Esophagus squamous epithelium (tissue), 5 donors: ENCODE measurements at places on chromosomes 5 and 9.

DNA sequence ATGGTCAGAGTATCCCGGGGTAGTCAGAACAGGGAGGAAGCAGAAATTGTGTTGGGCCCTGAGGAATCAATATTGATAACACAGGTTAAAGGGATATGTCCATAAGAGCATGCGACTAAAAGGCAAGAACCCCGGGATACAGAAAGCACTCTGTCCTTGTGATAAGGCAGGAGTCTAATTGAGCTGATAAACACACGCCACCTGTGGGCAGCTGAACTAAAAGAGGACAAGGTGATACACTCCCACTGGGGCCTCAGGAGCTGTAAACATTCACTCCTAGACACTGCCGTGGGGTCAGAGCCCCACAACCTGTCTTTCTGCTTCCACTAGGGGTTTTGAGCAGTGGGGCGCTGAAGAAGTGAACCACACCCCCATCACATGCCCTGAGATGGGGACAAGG is 144.7 kb upstream of the MPDZ start:
- no peak for DNase-seq

DNA sequence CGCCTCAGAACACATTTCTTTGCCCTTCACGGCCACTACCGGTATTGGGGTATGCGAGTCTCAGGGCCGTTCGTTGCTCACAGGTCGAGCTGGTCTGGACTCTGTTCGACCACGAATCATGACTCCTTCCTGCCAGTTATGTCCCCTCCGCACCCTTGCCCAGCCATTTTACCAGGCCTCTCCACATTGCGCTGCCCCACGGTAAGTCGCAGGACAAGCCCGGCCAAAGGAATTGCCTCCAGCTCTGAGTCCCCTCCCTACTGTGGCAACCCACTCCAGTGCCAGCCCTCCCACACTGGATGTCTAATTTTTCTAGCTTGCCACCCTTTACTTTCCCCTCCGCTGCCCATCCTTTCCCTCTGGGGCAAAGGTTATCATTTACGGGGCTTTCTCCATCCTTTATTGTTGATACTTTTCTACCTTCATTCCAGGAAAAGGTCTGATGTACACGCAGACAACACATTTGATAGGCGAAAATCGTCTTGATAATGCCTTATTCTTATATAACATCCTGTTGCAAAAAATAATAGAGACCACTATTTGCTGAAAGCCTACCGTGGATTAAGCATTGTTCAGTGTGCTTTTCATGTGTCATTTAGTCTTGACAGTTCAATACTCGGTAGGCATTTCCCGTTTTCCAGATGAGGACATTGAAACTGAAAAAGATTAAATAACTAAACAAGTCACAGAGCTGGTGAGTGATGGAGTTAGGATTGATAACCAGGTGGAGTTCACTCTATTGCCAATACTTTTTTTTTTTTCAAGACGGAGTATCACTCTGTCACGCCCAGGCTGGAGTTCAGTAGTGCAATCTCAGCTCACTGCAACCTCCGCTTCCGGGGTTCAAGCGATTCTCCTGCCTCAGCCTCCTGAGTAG is 958 bp upstream of the HSPA5 start:
- DNase-seq: no peak

GRCh38 chr9:115640887-115641286 is 512.7 kb upstream of the PAPPA start:
- DNase-seq: no peak

- no peak for DNase-seq
These were observed 93.1 kb downstream of the MRPS27 start for GRCh38 chr5:72226950-72227349.

GRCh38 chr5:66281294-66281693 is 137.2 kb downstream of the SREK1 start:
- DNase-seq: no peak

- DNase-seq: no peak
These were observed 17.8 kb upstream of the BRD3 start for GRCh38 chr9:134085674-134086073.

DNA sequence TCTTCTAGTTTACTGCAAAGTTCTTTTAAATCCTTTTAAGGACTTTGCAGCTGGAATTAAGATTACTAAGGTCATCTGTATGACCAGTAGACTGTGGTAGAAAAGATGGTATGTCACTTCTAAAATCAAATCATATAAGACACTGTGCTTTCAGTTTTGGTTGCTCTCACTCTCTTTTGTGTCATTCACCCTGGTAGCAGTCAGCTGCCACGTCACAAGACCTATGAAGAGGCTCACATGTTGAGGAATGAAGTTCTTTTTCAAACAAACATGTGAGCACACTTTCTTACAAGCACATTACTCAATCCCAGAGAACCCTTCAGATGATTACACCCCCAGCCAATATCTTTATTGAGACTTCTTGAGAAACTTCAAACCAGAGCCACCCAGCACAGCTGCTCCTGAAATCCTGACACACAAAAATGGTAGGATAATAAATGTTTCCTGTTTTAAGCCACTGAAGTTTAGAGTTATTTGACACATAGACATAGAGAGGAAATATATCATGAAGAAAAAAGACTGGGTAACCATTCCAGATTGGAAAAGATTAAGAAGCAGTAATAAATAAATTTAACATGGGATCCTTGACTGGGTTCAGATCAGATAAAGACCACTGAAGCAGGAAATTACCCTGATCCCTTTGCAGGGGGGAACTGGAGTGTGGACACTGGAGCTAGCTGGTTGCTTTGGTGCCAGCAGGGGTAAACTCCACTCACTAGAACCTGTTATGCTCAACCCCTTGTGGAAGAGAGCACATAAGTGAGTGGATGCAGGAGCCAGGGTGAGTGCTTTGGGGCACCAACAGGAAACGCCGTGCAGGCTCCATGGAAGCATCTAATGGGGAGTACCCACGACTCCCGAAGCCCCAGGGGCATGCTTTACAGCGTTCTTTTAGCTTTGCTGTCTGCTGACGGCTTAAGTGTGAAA is 64.1 kb downstream of the SLCO4C1 start:
- no peak for DNase-seq

GRCh38 chr5:14713476-14714390 is 49.2 kb downstream of the OTULIN start:
- no peak for DNase-seq

- DNase-seq: no peak
These were observed 59.1 kb upstream of the TMC1 start for GRCh38 chr9:72462340-72462739.

DNA sequence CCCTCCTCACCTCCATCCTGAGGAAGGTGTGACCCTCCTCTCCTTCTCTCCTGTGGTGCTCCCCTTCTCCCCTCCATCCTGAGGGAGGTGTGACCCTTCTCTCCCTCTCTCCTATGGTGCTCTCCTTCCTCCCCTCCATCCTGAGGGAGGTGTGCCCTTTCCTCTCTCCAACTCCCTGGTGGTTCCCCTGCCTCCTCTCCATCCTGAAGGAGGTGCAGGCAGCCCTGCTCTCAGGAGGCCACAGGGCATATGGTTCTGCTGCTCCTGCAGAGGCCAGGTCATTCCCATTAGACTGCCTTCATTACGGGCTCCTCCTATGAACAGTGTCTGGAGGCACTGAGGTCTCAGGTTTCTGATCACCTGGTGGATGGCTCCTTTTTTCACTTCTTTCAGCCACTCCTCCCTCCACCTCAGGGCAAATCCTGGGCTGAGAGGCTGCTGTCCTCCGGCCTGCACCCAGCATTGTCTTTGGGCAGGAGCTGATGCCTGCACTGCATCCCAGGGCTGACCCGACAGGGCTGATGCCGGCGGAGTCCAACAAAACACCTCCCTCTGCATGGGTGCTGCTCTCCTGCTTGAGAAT is 197.1 kb downstream of the MED10 start:
- DNase-seq: no peak

GRCh38 chr9:136525207-136525606 is 20.6 kb downstream of the NOTCH1 start:
- no peak for DNase-seq

DNA sequence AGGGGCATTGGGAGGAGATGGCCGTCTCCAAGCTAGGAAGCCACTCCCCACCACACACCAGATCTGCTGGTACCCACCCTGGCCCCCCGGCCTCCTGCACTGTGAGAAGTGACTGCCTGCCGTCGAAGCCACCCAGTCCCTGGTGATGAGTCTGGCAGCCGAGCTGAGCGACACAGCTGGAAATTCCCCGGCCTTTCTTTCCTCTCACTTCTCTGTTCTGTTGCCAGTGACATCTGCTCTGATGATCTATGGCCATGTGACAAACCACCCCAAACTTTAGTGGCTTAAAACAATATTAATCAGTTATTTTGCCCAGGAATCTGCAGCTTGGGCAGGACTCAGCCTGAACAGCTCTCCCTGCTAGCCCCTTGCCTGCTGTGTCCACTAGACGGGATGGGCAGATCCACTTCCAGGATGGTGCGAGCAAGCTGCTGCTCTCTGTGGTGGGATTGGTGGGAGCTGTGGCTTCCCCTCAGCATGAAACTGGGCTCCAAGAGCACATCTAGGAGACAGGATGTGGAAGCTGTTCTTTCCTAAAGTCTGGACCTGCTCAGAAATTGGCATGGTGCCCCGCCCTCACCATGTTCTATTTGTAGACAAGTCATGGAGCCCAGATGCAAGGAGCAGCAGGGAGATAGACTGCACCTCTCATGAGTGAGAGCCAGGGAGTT is 211.2 kb downstream of the GADD45G start:
- DNase-seq: no peak

DNA sequence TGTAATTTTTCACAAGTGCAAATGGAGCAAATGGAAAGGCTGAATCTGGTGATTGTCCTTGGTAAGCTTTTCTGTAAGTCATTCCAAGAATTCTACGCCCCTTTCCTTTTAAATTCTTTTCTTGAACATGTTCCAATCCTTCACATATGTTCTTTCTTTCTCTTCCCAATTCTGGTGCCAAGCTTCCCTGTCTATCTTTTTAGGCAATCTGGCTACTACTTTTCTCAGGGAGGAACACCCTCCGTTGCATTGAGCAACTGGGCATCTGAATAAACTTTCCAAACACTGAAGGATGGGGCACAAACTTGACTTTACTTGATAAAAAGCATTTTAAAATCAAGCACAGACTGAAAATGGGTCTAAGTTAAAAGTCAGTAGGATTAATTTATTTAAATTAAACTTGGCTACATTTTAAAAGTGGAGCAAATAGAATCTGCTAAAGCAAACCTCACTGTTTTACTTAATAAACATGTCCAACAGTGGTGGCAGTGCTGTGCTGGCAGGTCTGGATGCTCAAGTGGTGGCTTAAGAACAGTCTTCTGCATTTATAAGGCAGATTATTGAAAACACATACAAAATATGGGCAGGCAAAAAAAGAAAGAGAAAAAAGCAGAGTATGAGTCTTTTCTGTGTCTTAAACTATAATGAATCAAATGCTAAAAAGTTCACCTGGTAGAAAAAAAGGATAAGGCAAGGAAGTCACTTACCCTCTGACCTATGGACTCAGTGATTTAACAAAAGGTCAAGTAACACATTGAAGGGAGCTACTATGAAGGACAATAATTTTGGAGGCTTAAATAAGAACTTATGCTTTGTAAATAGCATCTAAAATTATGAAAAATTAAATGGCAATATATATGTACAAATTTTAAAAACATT is 5.4 kb downstream of the ELL2 start:
- DNase-seq: no peak

DNA sequence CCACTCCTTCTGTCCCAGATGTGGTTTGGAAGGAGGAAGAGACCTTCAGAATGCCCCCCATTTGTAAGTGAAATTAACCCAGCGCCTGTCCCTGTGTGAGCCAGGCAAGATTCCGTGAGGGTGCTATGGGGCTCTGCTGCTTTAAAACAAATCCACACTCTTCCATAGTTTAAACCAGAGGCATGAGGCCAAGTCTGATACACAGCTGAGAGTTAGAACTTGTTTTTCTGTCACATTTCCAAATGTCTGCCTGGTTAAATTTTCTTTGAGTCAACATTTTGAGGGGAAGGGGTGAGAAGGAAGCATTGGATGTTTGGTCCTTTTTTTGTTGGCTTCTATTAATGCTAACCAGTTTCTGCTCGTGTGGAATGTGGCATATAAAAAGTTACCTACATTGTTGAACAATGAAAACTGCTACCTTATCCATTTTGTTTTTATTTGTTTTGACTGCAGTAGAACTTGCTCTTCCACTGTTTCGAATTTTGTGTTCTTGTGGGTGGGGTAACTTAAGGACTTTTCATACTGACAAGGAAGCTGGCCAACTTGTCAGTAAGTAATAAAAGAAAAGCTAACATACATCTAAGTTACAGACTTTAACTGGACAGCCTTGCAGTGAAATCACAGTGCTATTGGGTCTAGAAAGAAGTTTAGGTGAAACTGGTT is 12.9 kb downstream of the RGMB start:
- no peak for DNase-seq

DNA sequence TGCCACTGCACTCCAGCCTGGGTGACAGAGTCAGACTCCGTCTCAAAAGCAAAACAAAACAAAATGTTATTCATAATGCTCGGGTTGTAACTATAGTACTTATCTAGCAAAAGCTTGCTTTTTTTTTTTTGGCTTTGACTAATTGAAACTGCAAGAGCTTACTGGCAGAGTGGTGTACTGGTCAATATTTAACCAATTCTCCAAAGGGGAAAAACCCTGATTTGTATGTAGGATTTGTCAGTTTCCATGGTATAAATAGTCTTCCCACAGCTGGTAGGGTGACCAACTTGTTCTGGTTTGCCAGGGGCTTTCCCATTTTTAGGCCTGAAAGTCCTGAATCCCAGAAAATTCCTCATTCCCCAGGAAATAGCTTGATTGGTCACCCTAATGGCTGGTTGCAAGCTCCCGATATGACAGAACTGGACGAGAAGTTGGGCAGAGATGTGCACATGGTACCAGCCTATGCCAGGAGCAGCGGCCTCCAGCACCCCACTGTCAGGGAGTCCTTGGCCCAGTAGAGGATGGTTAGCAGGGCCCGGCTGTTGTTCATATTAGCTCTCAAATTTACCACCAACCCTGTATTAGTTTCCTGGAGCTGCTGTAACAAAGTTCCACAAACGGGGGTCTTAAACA is 58.0 kb downstream of the FXN start:
- DNase-seq: no peak

DNA sequence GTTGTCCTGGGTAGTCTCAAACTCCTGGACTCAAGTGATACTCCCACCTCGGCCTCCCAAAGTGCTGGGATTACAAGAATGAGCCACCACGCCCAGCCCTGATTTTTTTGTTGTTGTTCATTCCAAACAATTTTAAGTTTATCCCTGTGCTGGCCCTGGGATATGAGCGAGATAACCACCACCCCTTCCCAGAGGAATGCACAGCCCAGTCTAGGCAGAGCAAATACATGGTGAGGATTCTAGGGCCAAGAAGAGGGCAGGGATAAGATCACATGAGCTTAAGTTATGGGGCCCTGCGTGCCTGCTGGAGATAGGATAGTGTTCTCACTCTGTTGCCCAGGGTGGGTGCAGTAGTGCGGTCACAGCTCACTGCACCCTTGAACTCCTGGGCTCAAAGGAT is 21.0 kb upstream of the TOR1B start:
- no peak for DNase-seq
